ENCODE measurements at places on chromosomes 7 and 10.

GRCh38 chr7:24444666-24445440, 128.4 kb upstream of the PALS2 start:
- DNase-seq, result no peak

DNA sequence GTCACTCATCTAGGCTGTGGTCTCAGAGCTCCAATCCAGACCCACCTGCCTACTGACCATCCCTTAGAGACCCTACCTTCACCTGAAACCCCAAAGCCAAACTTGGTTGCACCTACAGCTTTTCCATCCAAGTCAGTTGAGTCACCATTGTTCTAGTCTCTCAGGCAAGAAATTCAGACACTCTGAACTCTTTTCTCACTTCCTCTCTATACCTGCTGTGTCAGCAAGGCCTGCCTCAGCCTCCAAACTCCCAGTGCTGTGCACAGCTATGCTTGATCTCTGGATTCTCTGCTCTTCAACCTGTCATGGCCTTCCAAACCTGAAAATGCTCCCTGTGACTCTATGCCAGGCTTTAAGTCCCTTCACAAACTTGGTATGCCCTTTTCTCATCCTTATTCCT, 47.4 kb upstream of the MTURN start:
- no peak for DNase-seq

DNA sequence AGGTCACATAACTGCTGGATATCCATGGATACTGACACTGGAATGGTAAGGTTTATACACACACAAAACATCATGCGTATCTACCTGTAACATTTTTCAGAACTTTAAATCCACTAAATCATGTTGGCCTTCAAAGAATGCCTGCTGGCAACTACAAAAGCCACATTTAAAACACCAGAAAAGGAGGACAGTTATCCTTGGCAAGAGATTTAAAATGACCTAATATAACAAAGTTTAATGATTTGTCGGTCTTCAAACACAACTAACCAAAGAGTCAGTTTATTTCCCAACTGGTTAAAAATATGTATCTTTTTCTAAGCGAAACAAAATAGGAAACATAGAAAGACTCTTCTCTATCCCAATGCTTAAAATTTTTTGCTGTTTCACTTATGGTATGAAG, 24.0 kb downstream of the WAPL start:
- no peak for DNase-seq

DNA sequence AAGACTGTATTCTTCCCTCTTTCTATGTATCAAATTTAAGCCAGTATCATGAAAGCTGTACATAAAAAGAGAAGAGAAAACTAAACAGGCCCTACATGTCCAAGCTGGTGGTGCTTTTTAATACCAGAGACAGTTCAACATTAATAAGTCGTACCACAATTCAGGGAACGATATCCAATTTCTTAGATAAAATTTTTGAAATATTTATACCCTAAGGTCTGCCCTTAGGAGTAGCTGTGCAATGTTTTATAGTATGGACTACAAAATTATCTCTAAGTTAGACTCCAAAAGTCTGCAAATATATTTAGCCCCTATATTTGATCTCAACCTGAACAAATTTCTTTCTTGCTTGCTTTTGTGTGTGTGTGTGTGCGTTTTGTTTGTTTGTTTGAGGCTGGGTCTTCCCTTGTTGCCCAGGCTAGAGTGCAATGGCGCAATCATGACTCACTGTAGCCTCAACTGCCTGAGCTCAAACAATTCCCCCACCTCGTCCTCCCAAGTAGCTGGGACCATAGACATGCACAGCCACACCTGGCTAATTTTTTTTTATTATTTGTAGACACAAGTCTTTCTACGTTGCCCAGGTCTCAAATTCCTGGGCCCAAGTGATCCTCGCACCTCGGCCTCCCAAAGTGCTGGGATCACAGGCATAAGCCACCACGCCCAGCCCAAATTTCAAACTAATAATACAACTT, 13.2 kb downstream of the ARHGAP19 start:
- no peak for DNase-seq

DNA sequence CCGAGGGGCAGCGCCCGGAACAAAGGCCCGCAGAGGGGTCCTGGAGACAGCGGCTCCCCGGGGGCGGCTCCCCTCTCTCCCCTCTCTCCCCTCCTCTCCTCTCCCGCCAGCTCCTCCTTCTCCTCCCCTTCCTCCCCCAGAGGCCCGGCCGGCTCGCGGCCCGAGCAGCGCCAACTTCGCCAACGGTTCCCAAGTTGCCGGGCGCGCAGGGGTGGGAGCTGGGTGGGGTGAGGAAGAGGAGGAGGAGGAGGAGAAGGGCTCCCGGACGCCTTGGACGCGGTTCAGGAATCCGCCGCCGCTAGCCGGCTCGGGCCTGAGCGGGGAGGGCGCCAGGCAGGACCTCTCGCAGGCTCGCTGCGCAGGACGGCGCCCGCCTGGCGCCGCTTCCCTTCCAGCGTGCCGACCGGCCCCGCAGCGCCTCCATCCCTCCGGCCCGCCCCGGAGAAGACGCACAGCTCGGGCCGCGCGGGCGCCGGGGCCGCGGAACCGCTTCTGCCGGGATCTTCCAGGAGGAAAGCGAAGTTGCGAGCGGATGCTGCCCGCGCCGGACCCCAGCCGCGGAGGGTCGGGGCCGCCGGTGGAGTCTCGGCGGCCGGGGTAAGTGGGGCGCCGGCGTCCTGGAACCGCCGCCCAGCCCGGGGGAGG, at the start of gene CHST3:
CHST3 (plus strand) TSS at position 298 of the 645 bp plus-strand sequence. CDS start 41,448 bp downstream, outside the sequence.
- DNase-seq, result peak; percentile 86

DNA sequence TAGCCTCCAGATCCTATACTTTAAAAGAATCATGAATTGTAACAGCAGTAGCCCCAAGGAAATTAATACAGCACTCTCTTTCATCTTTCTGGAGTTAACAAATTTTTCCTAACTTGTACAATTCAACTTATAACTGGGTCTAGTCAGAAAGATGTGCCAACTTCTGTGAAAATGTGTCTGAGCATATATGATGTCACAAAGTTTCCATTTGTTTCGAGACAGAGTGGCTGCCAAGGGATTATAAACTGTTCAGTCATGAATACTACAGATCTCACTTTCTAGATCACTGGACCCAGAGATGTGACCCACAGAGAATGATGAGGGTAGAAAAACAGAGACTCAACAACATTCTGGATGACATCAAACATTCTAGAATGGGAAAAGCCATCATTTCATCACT, 249.2 kb upstream of the PHF14 start:
- DNase-seq, result no peak

DNA sequence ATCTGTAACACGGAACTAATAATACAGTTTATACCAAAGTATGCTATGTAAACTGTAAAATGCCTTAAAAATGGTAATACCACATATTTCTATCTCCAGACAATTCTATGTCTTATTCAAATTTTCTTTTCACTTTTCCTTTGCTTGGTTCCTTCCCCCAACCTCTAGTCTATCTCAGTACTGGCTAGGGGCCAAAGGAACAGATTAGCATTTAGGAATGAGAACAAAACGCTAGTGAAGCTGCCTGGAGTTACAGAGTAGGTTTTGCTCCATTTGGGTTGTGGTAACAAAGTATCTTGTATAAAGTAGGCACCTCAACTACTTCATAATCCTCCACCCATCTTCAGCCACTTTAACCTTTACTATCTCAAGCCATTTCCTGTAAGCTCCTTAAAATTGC, 94.1 kb downstream of the HBP1 start:
- DNase-seq, result no peak

DNA sequence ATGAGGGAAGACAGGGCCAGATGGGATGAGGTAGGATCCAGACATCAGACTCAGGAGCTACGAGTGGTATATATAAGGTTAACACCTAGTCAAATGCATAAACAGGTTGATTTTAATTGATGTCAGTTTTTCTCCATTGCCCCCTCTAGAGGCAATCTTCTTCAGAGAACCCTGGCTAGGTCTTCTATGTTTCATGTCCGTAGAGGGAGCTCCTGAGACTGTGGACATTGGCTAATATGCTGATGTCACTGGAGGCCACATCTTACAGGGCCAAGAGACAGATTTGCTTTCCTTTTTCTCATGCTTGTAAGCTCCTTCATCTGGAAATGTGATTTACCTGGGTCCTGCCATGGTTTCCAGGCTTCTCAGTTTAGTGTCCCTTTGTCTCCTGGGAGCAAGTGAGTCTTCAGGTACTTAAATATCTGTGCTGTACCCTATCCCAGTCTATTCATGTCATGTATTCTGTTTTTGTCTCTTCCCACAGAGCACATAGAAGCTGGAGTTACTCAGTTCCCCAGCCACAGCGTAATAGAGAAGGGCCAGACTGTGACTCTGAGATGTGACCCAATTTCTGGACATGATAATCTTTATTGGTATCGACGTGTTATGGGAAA, 161.6 kb upstream of the PRSS1 start:
- DNase-seq, result no peak

DNA sequence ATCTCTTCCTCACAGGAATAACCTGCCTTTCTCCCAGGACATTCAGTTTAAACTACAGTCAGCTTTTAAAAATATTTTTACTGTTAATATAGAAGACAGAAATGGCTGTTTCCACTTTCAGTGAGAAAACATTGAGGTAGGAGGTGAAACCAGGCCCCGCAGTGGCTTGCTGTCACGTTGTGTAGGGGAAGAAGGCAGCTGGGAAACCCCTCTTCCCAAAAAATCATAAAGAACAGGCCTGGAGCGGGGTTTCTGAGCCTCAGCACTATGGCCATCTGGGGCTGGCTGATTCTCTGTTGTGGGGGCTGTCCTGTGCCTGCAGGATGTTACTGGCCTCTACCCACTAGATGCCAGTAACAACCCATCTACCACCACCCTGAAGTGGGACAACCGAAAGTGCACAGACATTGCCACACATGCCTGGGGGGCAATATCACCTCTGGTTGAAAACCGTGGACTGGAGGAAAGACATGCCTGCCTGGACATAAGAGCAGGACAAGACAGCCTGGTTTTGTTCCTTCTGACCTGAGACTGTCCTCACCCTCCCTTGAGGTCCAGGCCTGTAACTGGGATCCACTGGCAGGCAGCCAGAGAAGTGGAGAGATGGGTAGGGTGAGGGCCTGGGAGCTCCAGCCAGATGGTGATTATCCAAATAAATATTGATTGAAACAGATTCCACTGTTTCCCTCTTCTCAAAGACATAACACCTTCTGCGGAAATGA, 43.9 kb downstream of the KCNH2 start:
- no peak for DNase-seq

- DNase-seq, result no peak
These were observed 95.4 kb downstream of the HIPK2 start for GRCh38 chr7:139682136-139683013.

DNA sequence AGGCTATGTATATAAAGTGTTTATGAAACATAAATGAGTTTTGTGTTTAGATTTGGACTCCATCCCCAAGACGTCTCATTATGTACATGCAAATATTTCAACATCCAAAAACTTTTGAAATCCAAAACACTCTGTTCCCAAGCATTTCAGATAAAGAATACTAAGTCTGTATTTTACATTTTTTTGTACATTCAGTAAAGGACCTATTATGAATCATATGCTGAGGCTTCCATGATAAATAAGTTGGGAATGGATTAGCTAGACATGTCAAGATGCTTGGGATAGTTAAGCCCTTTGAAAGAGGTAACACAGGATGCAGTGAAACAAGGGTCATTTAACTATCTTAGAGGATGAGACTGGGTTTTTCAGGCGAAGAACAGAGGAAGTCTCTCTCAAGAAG, 262.9 kb downstream of the SNX13 start:
- DNase-seq, result no peak

DNA sequence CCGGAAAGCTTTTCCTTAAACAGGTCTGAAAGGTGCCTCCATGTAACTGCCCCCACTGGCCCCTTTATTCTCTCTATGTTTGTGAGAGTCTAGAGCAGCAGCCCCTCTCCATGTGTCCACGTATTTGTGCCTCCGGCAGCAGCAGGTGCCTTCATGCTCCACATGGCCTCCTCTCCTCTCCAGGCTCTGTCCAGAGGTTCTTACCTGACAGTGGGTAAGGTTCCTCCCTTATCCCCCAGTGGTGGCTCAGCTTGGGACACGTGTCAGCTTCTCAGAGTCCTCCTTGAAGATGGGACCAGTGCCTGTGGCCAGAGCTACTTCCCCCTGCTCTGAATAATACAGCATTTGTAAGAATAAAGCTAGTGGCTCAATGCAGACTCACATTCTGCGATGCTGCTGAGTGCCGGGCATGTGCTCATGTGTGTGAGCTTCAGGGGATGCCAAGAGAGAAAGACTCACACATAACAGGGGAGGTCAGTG, 7.9 kb downstream of the CALML3 start:
- no peak for DNase-seq

Data from left ventricle myocardium inferior (tissue), 1 donor.